GM03348 (cell line): ENCODE measurements at places on chromosomes 3 and 15.

DNA sequence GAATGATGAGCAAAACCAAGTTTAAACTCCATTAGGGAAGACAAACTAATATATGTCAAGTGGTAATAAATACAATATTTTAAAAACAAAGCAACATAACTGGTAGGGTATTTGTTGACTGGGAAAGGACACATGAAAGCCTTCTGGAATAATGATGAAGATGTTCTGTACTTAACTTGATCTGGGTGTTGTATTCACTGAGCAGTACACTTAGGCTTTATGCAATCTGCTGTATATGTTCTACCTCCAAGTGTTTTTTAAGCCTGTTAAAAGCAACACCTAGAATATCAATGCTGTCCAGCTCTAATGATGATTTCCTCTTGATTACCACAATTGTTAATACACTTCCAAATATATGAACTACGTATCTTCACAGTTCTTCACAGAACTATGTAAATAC lies 46.6 kb downstream of the GSK3B start:
- no peak for DNase-seq

DNA sequence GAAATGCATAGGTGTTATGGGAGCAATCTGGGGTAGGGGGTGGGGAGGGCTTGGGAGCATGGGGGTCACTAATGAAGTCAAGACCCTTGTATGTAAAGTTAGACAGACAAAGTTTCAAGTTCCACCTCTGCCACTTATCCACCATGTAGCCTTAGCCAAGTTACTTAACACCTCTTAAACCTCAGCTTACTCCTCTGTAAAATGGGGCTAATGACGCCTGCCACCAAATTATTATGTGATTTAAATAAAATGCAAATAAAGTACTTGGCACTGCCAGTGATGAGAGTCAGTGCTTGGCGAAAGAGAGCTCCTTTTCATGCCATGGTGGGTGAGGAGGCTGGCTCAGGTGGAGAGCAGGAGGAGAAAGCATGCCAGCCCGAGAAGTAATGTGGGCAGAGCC lies 18.6 kb upstream of the TLE3 start:
- no peak for DNase-seq

DNA sequence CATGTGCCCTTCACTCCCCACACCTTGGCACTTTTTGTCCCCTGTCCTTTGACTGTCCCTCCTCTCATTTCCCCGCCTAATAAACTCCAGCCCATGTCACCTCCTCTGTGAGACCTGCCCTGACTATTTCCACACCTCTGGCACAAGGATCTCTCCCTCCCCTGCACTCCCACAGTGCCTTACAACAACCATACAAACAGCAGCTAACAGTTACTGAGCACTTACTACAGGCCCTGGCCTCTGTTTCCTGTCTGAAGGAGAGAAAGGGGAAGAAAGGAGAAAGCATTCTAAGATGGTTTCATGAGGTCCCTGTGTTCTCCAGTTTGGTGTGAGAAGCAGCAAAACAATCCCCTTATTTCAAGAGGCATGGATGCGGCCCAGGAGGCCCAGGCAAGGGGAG lies 20.0 kb upstream of the TRH start:
- no peak for DNase-seq

DNA sequence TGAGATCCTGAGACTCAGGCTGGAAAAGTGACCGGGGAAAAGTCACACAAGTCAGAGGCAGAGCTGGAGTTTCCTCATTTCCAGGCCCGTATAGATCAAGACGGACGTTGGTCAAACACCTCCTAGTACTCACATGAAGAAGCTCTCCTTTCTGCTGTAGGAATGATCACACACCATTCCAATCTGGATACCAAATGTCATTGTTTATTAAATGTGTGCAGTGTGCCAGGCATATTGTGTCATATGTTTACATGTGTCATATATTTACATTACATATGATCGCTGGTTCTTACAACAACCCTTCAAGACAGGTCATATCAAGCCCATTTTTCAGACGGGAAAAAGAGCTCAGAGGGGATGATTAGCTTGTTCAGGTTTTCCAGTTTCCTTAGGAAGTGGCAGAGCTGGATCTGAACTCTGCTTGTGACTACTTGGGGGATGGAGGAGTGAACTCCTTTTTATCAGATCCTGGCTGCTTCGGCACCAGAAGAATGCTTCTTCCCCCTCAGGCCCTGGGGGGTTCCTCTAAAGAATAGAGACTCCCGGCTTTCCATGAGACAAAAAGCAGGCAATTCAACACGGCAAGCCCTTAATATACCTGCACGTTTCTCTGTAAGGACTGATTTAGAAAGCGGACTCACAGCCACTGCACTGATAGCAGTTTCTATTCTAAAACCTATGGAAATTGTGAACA lies 41.9 kb downstream of the FAM43A start:
- DNase-seq, result no peak

DNA sequence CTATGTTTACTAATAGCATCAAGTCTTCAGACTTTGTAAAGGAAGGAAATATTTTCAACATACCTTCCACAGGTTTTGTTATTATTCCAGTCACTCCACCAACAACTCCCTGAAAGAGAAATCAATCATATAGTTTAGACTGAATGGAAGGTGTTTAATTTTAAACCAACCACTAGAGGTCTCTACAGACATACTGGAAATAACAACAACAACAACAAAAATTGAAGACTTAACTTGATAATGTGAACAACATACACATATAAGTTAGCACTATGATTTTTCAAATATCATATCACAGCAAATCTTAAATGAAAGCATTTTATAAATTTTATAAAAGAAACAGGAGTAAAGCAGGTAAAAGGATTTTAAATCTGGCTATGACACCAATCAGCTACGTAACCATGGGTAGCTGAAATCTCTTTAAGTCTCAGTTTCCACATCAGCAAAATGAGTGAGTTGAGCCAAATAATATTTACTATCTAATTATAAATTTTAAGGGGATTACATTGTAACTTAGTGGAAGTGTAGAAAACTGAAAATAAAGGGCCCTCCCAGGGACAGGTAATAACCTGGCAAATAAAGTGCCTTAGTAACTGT lies 188.2 kb downstream of the VPS13C start:
- DNase-seq, result peak; percentile 28

- no peak for DNase-seq
These were observed 265.4 kb upstream of the ARHGEF26 start for GRCh38 chr3:153855772-153856171.

DNA sequence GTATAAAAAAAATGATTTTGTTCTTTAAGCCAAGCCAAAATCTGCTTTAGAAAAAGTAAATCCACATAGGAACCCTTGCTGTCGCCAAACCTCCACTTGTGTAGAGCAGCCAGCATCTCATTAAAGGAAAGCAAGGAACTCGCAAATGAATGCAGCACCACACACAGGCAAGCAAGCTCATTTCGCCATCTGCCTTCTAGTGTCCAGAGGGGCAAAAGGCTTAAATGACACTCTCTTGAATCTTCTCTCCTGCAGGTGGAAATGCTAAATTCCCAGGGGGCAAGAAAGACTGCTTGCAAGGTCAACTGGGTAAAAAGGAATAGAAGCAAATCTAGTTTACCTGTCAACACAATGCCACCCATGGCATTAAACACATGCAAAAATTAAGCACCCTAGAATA lies 2.4 kb downstream of the MB21D2 start:
- peak; percentile 32 for DNase-seq

DNA sequence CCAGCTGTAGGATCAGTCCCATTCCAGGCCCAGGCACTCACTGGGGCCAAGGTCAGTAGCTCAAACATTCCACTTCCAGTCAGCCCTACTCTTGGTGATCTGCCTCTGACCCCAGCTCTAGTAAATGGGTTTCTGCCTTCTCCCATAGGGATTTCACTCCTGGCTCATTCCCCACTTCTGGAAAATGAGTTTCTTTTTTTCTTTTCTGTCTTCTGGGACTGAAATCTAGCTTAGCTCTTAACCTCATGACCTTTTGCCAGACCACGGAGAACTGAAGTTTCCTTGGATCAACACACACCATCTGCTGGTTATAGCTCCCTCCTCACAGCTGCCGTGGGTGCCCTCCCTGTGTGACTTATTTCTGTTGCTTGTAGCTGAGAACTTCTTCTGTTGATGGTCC lies 21.3 kb downstream of the MME start:
- peak; percentile 49 for DNase-seq

DNA sequence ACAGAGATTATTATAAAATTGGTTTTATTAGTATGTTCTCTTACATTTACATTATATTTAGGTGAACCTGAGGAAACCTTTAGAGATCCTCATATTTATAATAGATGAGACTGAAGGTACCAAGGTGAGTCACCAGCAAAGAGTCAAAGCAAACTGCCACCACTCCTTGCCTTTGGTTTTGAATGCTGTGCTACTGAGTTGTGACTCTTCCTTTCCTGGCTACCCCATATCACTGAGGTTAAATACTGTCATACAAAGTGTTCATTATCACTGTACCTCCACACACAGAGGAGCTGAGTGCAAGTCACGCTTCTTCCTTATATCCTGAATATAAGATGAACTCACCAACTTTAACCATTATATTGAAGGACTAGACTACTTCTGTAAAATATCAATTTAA lies 168.2 kb downstream of the CBLB start:
- no peak for DNase-seq

GRCh38 chr3:133928136-133928893 lies 32.6 kb upstream of the RAB6B start:
- DNase-seq, result no peak

DNA sequence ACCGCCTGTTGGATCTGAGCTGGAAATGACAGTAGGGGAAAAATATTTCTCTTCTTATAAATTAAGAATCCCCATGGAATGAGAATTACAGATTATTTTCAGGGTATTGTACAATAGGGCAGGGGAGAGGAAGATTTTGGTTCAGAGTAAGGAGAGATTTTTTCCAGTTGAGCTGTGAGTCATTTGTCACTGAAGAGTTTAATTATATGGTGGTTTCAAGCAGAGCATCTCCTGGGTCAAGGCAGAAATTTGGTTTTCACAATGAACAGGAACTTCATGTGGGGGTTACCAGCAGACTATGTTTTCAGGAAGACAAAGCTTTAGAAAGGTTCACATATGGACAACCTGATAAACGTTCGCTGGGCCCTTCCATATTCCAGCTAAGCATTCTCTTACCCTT lies 182.8 kb upstream of the NR2E3 start:
- peak; percentile 21 for DNase-seq

DNA sequence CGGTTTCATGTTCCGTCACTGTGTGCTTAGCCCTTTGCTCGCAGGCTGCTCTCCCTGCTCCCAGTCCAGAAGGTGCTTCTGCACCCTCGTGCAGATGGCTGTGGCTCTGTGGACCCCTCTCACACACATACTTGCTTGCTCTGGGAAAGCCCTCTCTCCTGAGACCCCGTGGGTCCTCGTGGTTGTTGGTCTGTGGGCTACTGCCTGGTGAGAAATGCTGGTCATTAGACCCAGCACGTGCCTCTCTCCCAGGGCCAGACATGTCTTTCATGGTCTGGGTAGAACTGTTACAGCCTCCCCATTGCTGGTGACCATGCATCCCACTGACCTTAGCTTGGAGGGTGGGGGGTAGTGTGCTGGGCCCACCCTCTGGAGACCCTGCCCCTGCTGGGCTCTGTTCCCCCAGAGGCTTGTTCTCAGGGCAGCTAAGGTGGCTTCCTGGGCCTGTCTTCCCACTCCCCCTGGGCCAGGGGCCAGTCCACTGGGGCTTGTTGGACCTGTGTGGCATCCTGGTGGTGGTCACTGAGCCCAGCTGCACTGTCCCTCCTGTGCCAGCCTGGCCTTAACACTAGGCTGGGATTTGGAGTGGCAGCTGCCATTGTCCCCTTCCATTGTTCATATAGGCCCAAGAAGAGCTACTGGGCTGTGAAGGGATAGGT lies 10.6 kb downstream of the C15orf39 start:
- no peak for DNase-seq

DNA sequence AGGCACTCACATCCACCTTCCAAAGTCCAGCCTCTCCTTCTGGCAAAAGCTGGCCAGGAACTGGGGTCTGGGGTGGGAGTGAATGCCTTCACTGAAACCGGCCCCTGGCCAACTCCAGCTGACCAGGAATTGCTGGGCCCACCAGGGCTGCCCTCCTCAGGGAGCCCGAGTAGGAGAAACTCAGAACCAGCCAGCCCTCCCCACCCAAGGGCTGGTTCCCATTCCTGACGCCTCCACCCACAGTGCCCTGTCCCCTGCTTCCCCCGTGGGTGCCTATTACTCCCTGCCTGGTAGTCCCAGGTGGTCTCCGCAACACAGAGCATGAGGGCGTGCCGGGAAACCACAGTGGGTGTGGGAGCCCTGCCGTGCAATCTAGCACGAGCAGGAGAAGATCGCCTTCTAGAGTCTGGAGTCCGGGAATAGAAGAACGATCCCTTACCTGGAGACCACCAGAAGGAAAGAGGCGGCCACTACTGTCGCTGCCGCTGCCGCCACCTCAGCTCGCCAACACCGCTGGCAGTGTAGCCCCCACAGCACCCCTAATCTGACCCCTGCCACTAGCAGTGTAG lies 178.8 kb downstream of the POTEB3 start:
- peak; percentile 26 for DNase-seq

GRCh38 chr3:55584716-55585368 lies 97.7 kb upstream of the WNT5A start:
- no peak for DNase-seq

GRCh38 chr15:31366169-31366734 lies 39.6 kb downstream of the KLF13 start:
- peak; percentile 24 for DNase-seq

DNA sequence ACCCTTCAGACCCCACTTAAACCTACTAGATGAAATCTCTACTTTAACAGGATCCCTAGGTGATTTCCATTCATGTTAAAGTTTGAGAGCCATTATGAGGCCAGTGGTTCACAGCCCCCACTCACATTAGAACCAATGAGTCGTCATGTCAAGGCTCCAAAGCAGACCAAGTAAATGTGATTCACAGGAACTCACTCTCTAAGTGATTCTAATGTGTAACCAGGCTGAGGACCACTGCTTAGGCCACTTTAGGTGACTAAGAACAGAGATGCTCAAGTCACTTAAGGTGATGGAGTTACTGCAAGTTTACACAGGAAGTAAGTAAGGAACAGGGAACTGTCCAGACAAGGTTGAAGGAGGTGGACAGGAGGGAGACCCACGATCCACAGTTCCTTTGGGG lies 7.7 kb downstream of the GALNT15 start:
- no peak for DNase-seq

GRCh38 chr15:66564136-66565041 lies 1.4 kb downstream of the LCTL start:
- DNase-seq, result no peak

- DNase-seq, result no peak
These were observed 283.2 kb upstream of the KCNH8 start for GRCh38 chr3:18864933-18865731.
